ENCODE measurements at places on chromosomes 7 and 10.

DNA sequence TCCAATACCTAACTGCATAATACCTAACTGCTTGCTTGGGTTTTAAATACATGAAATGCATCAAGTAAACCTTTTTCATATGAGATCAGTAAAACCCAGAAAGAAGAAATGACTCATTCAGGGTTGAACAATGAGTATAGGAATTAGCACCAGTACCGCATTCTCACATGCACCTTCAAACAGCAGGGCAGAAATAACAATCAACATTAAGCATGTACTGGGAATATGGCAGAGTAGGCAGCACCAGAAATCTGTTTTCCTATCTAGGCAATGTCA is 850.3 kb upstream of the SORCS1 start:
- DNase-seq, result no peak

DNA sequence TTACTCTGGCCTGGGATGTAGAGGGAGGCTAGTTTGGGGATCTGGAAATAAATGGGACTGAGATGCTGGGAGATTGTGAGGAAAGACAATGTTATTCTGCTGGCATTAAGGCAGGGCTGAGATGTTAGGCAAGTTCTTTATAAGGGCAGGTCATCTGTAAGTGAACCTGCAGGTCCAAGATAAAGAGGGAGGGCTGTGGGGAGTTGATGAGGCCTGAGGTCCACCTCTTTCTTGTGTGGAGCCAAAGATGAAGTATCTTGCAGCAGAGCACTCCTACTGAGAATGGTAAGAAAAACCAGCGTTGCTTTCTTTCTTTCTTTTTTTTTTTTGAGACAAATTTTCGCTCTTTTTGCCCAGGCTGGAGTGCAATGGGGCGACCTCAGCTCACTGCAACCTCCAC is 19.1 kb downstream of the CYCS start:
- no peak for DNase-seq

- DNase-seq, result no peak
Observed at GRCh38 chr7:34086064-34086463, 180.7 kb downstream of the BMPER start.

GRCh38 chr7:51366930-51367613 is 50.5 kb upstream of the COBL start:
- no peak for DNase-seq
